NCI-H2081 (cell line): ENCODE measurements at places on chromosomes 5 and 9.
A peak's percentile ranks its signal among the peaks of the same experiment; 100 is the strongest.

DNA sequence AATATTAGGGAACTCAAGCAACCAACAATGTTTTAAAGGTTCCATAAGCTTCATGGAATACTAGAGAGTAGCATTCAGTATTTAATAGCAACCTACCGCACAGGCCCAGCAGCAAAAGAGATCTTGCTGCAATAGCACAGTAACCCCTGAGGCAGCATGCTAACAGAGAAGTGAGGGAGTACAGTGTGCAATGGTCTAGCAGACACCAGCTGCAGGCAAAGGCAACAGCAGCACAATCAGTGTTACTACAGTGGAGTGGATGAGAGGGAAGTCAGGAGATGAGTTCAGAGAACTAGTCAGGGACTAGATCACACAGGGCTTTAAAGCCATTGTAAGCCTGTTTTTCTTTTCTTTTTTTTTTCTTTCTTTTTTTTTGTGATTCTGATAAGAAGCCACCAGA lies 2.8 kb downstream of the TICAM2 start:
- no peak for DNase-seq

DNA sequence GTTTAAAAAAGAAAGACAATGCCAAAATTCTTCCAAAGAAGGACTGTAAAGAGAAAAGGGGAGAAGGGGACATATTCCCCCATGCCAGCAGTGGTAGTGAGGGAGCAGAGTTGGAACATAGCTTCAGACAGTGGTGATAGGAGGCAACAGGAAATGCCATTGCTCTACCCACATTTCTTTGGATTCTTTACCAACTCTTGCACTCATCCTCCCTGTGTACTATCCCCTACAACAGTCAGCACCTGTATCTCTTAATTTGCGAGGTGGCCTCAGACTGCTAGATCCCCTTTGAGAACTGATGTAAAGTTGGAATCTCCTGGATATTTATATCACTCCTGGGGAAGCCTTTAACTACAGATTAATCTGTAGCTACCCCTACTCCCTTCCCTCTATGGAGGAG lies 320.6 kb upstream of the PTGER4 start:
- no peak for DNase-seq

- no peak for DNase-seq
These were observed 49.7 kb downstream of the BASP1 start for GRCh38 chr5:17267106-17267505.

GRCh38 chr9:12774861-12775678 lies at the start of gene LURAP1L:
TSS of gene LURAP1L (plus strand) at chr9:12775020. CDS start at chr9:12775716, 696 bp downstream.
- DNase-seq: peak; percentile 80

- DNase-seq: no peak
These were observed 87.6 kb upstream of the ARAP3 start for GRCh38 chr5:141769671-141770070.

DNA sequence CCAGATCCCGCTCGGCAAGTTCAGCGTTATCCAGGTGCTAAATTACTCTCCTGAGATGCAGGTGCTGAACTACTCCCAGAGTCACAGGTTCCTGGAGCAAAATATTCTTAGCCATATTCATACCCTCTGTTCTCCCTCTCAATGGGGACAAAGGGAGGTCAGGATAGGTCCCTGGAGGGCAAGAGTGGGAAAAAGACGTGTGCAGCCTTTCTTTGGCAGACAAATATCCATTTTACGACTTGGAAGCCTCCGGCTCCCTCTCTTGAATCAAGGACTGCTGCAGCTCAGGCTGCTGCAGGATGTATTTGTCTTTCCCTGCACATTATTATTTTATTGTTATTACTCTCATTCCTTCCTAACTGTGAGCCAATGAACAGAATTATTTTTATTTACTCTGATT lies 590.2 kb downstream of the NR2F1-AS1 start:
- no peak for DNase-seq

GRCh38 chr5:150658121-150658520 lies 2.9 kb upstream of the MYOZ3 start:
- no peak for DNase-seq

DNA sequence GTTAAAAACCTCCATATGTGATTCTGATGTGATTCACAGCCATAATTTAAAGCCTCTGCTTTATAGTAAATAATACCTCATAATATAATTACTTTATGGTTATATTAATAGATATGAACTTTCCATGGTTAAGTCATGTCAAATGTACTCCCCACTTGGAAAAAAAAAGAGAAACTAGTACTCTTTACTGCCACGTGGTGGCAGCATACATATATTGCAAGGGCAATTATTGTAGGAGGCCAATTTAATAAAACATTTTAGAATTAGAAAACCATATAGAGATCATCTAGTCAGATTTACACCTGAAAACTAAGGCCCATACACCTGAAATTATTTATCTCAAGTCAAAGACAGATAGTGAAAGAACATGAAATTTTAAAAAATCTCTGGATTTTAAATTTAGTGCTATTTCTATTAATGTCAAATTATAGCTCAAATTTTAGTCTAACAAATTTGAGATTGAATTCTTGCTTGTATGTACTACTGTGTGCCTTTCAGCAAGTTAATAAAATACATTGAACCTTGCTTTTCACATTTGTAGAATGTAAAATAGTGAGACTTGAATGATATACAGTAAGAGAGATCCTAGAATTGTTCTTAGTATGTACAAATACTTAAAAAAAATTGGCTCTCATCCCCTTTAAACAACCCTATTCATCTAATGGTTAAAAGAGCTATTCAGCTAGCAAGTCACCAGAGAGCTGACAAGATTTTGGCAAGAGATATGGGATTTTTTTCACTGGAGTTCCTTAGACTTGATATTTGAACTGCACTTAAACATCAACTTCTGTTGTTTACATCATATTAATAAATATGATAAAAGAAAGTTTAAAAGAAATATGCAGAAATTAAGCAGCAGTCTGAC lies 603.8 kb downstream of the TLE4 start:
- DNase-seq: peak; percentile 37

- no peak for DNase-seq
These were observed 48.0 kb downstream of the ZNF366 start for GRCh38 chr5:72459089-72459661.

- no peak for DNase-seq
These were observed 339.7 kb upstream of the CLINT1 start for GRCh38 chr5:158198636-158199035.

GRCh38 chr5:42953041-42953440 lies 87.1 kb downstream of the ANXA2R start:
- no peak for DNase-seq

- no peak for DNase-seq
These were observed 413.9 kb downstream of the GADD45G start for GRCh38 chr9:90018688-90019087.

- DNase-seq: peak; percentile 88
These were observed 466.1 kb downstream of the TLR4 start for GRCh38 chr9:118170032-118170955.

- DNase-seq: no peak
These were observed 58.2 kb downstream of the RICTOR start for GRCh38 chr5:39015743-39016586.
